Activated T-cell treated with anti-CD3 and anti-CD28 coated beads, Interleukin-2, amount 50 U/mL, for 72 hours (primary cell): ENCODE measurements at places on chromosomes 16 and 17. TPM values are rescaled to one million over a fixed set of nuclear protein-coding genes. Genes with fewer than 3 reads are reported as not detected.
A peak's percentile ranks its signal among the peaks of the same experiment; 100 is the strongest.

DNA sequence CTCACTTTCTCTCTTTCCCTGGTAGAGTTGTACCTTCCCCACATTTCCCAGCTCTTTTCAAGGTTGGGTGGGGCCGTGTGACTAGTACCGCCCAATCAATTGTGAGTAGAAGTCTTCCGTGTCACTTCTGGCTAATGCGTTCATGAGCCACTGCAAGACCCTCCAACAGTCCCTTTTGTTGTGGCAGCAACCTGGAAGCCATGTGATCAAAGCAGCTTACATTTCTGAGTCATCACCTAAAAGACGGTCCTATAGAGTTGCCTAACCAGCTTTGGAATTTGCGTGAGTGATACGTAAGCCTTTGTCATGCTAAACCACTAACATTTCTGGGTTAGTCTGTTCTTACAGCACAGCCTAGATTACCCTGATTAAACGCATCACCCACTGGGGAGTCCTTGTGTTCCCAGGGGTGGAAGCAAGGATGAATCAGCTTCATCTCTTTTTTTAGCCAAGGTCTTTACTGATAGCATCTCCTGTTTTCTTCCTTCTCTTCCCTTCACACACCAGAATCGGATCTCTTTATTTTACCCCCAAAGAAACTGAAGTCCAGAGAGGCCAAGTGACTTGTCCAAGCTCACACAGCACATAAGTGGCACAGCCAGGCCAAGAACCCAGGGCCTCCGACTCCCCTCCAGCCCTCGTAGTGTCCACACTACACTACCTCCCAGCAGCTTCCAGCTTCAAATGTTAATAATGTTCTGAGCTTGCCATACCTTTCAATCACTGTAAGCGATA, 366.3 kb upstream of the XYLT1 start:
- no peak overlapping the region for H3K4me3 ChIP-seq
- no peak overlapping the region for H3K27ac ChIP-seq
- H3K36me3 ChIP-seq: no peaks in the 10 kb centered on the region
- H3K27me3 ChIP-seq: peaks cover 6% of the 10 kb centered on the region
- peak; percentile 1 for DNase-seq
- no peaks in the 10 kb centered on the region for H3K4me1 ChIP-seq

DNA sequence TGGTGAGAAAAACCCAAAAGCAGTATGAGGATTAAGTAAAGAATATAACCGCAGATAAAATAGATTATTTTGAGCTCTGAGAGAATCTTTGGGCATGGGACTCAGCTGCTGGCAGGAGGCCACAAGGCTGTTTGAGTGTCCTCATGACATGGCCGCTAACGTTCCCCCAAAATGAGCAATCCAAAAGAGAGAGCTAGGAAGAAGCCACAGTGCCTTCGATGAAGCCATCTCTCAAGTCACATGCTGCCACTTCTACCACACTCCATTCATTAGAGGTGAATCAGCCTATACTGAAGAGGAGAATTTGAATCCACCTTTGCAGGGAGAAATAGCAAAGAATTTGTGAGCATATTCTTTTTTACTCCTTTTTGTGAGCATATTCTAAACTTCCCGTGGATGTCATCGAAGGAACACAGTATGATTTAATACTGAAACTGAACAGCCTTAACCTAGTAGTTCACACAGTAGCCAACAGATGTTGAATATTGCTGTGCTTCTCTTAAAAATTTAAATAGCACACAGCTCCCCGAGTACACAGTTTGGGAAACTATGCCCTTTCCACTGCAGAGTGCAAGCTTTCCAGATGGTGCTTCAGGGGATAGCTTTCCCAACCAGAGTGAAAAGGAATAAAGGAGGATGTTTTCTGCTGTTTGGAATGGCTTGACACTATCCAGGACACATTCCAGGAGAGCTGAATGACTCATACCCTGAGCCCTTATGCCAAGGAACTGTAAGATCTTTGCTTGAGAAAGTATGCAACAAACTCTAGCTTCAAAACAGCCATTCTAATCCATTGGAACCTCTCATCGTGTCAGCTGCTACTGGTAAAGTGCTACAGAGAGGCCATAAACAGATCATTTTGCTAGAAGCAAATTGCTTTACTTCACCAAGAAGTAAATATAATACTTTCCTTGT, 33.9 kb downstream of the ANKFY1 start:
- H3K36me3 ChIP-seq: no peaks in the 10 kb centered on the region
- no peak for DNase-seq
- no peaks in the 10 kb centered on the region for H3K27me3 ChIP-seq
- H3K27ac ChIP-seq: no peak overlapping the region
- no peak overlapping the region for H3K4me3 ChIP-seq
- peaks cover 17% of the 10 kb centered on the region for H3K4me1 ChIP-seq

DNA sequence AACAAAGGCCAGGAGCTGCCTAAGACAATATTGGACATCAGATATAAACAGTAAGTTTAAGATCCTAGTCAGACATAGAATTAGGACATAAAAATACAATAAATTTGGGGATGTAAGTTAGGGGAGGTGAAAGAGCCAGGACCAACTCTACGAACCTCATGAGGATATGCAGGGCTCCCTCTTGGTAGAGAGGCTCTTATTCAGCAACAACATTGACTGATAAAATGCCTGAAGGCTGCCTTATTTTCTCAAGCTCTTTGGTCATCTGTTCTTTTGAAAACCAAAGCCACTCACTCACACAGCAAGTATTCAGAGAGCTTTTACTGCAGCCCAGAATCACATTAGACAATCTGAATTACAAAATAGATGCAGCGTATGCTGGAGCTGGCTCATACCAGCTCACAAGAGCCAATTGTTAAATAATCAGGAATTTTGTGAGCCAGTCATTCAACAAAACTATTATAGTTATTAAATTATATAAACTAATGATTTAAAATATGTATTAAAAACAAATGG, 108.6 kb upstream of the CLEC3A start:
- H3K4me3 ChIP-seq: no peak overlapping the region
- H3K36me3 ChIP-seq: no peaks in the 10 kb centered on the region
- peaks cover 7% of the 10 kb centered on the region for H3K27me3 ChIP-seq
- no peak for DNase-seq

DNA sequence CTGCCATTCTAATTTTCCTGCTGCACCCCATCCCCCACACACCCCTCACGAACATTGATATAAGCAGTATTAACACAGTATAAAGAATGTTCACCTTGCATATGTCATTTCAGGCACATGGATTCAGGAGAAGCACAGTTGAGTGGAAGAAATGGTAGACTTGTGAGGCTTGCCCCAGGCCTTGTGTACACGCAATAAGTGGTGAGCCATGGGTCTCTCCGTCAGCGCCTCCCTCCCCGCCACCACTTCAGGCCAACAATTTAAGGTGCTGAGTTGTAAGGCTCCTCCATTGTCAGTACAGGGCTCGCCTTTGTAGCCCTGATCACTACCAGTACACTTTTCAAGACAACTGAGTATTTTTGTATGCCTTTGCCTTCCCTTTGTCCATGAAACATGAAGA, 12.2 kb upstream of the CLEC18C start:
- H3K27ac ChIP-seq: no peak overlapping the region
- peaks cover 3% of the 10 kb centered on the region for H3K36me3 ChIP-seq
- peaks cover 6% of the 10 kb centered on the region for H3K4me1 ChIP-seq

- H3K4me1 ChIP-seq: peaks cover 51% of the 10 kb centered on the region
- peaks cover 63% of the 10 kb centered on the region for H3K36me3 ChIP-seq
- peak overlapping the region; percentile 16 for H3K27ac ChIP-seq
- no peaks in the 10 kb centered on the region for H3K27me3 ChIP-seq
- no peak for DNase-seq
- no peak overlapping the region for H3K4me3 ChIP-seq
Observed at GRCh38 chr16:27335349-27336053, 21.7 kb downstream of the IL4R start.

GRCh38 chr17:31724619-31725018, 134.4 kb downstream of the COPRS start:
- H3K36me3 ChIP-seq: no peaks in the 10 kb centered on the region
- DNase-seq: no peak
- H3K4me3 ChIP-seq: no peak overlapping the region
- H3K27me3 ChIP-seq: peaks cover 21% of the 10 kb centered on the region
- H3K27ac ChIP-seq: no peak overlapping the region
- no peaks in the 10 kb centered on the region for H3K4me1 ChIP-seq

DNA sequence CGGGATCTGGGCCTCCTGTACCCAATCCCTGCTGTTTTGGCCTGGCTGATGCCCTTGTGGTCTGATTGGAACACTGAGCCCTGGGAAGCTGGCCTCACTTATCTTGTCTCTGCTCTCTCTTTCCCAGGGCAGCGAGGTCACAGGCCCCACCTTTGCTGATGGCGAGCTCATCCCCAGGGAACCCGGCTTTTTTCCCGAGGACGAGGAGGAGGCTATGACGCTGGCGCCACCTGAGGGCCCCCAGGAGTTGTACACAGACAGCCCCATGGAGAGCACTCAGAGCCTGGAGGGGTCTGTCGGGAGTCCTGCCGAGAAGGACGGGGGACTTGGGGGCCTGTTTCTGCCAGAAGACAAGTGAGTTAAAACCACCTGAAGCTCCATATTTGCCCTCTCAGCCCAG, 126.0 kb downstream of the RAB11FIP4 start:
- DNase-seq: no peak
- H3K36me3 ChIP-seq: no peaks in the 10 kb centered on the region
- H3K4me3 ChIP-seq: no peak overlapping the region

- H3K27me3 ChIP-seq: no peaks in the 10 kb centered on the region
- H3K4me3 ChIP-seq: no peak overlapping the region
- H3K4me1 ChIP-seq: peaks cover 27% of the 10 kb centered on the region
- no peak for DNase-seq
Observed at GRCh38 chr16:129075-129474, 9.4 kb downstream of the NPRL3 start.

DNA sequence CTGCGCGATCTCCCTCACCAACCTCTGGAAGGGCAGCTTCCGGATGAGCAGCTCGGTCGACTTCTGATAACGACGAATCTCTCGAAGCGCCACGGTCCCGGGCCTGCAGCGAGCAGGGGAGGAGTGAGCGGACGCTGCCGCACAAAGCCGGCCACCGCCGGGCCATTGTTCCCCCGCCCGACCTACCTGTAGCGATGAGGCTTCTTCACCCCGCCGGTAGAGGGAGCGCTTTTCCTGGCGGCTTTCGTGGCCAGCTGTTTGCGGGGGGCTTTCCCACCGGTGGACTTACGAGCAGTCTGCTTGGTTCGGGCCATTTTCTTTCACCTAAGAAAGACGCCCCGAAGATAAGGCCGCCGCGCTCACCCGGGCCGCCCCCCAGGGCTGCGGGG, 5.8 kb upstream of the UNK start:
- H3K4me3 ChIP-seq: peak overlapping the region; percentile 90
- peak overlapping the region; percentile 99 for H3K27ac ChIP-seq
- no peaks in the 10 kb centered on the region for H3K27me3 ChIP-seq
- peaks cover 21% of the 10 kb centered on the region for H3K36me3 ChIP-seq
- H3K4me1 ChIP-seq: peaks cover 61% of the 10 kb centered on the region

DNA sequence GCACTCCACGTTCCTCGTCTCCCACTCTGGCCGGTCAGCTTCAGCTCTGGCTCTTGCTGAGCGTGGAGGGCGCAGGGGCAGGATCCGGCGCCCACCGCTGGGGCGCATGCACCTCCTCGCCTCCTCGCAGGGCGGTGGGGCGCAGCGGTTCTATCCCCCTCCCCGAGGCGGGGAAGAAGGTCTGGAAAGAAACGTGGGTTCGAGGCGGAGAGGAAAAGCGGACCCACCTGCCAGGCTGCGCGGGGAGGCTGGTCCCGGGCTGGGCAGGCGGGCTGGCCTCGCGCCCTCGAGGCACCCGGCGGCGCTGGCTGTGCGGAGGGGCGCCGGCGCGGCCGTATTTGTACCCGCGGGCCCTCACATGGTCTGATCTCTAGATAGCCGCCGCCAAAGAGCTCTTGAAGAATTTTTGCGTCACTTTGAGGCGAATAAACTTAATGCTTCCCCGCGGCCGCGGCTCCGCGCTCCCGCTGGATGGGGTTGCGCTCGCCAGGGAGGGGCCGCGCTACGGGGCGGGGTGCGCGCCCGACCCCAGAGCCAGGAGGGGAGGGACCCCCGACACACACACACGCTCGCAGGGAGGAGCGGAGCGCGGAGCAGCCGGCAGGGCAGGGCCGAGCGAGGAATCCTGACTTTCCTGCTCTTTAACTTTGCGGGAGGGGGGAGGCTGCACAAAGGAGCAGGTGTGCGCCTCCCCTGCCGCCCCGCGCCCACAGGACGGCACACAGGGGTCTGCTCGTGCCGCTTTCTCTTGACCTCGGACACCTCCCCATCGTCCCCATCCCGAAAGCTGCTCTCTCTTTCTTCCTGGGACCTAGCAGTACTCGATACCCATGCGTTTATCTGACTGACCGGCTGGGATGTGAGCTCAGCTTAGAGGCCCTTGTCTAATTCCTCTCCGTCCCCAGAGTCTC, at the start of gene SLC6A4:
Gene SLC6A4 (minus strand): TSS at position 312 of the 911 bp plus-strand sequence. CDS start 13,739 bp downstream, outside the sequence.
- H3K27ac ChIP-seq: no peak within 1 kb of the TSS
- H3K4me3 ChIP-seq: peak within 1 kb of the TSS; percentile 84
- no peaks in the 10 kb centered on the region for H3K36me3 ChIP-seq
- DNase-seq: no peak
- H3K4me1 ChIP-seq: peaks cover 31% of the 10 kb centered on the region

DNA sequence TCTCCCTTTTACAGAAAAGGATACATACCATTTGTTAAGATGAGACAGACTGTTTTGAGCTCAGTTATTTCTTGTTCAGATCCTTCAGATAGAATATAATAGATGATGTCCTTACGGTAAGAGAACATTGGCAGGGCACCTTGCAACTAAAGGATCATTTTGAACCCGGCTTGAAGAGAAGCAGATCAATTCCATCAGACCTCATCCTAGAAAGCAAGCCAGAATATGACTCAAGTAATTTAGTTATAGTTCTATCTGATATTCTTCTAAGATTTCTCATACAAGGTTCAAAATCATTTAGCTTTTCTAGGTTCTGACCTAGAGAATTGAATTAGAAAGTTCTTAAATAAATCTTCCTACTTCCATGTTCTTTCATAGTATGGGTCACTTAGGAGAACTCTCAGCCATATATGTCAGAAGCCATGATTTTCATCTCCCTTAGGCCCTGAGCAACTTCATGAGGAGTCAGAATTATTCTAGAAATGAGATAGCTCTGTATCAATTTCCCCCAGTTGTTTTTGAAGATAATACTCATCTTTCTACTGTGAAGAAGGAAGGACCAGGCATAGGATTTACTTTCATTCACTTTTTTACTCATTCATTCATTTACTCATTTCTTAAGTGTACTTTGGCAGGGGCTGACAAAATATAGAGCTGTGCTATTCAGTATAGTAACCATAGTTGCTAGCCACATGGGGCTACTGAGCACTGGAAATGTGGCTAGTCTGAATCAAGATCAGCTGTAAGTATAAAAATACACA, 2.5 kb upstream of the CMTM1 start:
- peaks cover 74% of the 10 kb centered on the region for H3K4me1 ChIP-seq
- no peak for DNase-seq
- peak overlapping the region; percentile 85 for H3K27ac ChIP-seq
- H3K4me3 ChIP-seq: peak overlapping the region; percentile 50

Gene MAP2K6
- 2.2 TPM for total RNA-seq

Gene SLFN5
- 70.3 TPM for total RNA-seq
